Sigmoid colon (tissue), 7 donors: ENCODE measurements at places on chromosomes 2 and 18. TPM values are rescaled to one million over a fixed set of nuclear protein-coding genes. Genes with fewer than 3 reads are reported as not detected.

CYP27A1 gene
- polyA plus RNA-seq: 17.4 TPM

ZDBF2 gene
- polyA plus RNA-seq: 1.4 TPM

FBXO48 gene
- 1.2 TPM for polyA plus RNA-seq

CD8B2 gene
- polyA plus RNA-seq: 1.5 TPM

NETO1 gene
- not detected for polyA plus RNA-seq

RAB17 gene
- 38.4 TPM for polyA plus RNA-seq

SKOR2 gene
- polyA plus RNA-seq: not detected

NTSR2 gene
- not detected for polyA plus RNA-seq

VSNL1 gene
- 3.5 TPM for polyA plus RNA-seq

IMP4 gene
- 48.0 TPM for polyA plus RNA-seq

ANKRD29 gene
- 4.2 TPM for polyA plus RNA-seq
